ENCODE measurements at places on chromosomes 5 and 9.

GRCh38 chr5:51194671-51195070, 188.6 kb upstream of the ISL1 start:
- no peak for DNase-seq

DNA sequence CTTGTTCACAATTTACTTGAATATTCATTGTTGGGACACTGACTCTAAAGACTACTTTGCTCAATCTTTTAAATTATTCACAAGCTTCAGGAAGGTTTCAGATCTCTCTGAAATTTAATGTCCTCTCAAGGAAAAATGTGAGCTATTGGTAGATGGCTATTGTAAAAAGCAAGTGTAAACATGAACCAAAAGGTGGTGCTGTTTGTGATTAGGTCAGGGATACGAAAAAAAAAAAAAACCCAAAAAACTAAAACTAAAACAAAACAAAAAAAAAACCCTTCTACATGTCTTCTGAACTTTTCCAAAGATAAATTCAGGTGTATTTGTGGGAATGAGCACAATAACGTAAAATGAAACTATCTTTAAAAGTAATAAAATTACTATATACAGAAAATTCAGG, 193.8 kb downstream of the SLF1 start:
- DNase-seq, result no peak

DNA sequence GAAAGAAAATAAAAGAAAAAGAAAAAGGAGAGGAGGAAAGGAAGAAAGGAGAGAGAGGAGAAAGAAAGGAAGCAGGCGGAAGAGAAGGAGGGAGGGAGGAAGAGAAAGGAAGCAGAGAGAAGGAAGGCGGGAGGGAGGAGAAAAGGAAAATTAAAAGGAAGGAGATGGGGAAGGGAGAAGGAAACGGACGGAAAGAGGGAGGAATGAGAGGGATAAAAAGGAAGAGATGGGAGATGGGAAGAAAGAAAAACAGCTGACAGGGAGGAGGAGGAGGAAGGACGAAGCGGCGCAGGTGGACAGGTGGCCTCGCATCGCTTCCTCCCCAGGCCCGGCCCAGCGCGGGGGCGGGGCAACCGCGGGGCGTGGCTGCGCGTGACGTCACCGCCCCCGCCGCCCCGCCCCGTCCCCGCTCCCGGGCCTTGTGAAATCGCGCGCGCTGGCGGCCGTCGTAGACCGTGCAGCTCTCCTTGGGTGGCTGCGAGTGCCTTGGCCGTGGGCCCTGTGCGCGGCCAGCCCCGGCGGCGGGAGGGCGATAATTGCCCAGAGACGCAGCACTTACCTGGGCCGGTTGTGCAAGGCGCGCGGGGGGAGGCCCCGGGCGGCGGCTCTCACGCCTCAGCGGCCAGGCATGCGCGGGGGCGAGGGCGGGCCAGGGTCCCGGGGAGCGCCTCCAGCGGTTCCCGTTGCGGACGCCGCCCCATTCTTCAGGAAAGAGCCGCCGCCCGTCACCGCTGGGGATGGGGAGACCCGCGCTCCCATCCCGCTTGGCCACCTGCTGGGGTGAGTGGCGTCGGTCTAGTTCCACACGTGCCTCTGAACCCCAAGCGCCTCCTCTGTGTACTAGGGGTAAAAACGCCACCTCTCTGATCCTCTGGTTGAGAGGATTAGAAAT, 49.6 kb upstream of the FOXE1 start:
- DNase-seq, result peak; percentile 18

GRCh38 chr9:94973451-94973941, 247.0 kb downstream of the AOPEP start:
- DNase-seq, result peak; percentile 86

GRCh38 chr5:166750376-166750775, 1541.1 kb upstream of the WWC1 start:
- DNase-seq, result no peak

DNA sequence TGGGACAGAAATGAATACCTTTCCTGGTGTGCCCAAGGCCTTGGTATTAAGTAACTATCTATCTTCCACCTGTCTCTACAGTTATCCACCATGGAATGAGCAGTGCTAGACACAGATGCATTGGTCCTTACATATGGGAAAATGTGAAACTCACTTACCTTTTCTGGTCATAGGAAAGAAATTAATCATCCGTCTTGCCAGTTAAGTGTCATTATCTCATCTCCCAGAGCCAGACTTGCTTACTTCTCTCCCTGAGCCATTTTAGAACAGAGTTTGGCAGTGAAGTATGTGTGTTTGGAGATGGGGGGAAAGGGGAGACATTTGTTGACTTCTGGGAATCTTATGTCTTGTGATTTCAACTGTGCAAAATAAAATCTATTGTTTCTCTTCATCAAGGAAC, 1211.0 kb upstream of the CDH6 start:
- DNase-seq, result no peak

- peak; percentile 64 for DNase-seq
Measured at GRCh38 chr5:96384353-96384752, 48.7 kb downstream of the PCSK1 start.

DNA sequence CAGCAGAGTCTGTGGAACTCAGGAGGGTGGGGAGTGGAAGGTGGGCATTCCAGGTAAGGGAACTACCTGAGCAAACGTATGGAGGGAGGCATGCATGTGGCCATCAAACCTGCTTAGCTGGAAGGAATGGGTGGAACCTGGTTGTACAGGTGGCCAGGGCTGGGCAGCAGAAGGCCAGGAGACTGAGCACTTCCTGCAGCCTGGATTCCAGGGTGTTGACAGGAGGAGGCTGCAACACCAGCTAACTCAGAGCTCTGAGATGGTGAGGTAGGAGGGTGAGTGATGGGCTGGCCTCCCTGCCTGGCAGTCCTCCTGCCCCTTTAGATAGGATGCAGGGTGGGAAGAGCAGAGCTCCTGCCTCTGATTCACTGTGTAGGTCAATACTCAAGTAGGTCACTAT, 92.5 kb upstream of the CPEB4 start:
- no peak for DNase-seq

DNA sequence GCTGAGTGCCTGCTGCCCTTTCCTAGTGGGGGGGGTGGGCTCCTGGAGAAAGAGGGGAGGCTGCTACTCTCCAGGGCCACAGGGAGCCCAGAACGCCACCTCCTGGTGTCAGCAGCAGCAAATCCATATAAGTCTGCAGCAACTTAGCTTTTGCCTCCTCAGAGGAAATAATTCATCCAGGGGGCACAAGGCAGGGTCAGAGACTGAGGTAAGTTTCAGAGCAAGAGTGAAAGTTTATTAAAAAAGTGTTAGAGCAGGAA, 4.0 kb upstream of the CLPTM1L start:
- DNase-seq, result no peak

GRCh38 chr9:94936419-94936818, 209.9 kb downstream of the AOPEP start:
- peak; percentile 57 for DNase-seq

DNA sequence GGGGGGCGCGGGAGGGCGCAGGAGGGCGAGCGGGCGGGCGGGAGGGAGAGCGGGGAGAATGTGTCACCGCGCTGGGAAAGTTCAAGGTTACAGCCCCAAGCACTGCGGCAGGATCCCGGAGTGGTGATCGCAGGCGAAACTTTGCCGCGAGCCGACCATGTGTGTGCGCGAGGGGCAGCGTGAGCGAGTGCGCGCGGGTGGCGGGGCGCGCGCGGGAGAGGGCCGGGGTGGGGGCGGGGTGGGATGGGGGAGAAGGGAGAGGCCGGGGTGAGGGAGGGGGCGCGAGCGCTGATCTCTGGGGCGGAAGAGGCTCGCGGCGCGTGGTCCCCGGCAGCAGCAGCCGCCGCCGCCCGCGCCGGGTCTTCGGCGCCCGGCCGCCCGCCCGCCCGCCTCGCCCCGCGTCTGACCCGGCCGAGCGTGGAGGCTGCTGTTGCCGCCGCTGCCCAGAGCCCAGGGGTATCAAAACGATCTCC, at the start of gene NFIB:
NFIB (minus strand) TSS at position 191 of the 473 bp plus-strand sequence. CDS start 630 bp downstream, outside the sequence.
- DNase-seq, result peak; percentile 52

GRCh38 chr5:54867310-54867944, 118.0 kb downstream of the ESM1 start:
- peak; percentile 85 for DNase-seq

DNA sequence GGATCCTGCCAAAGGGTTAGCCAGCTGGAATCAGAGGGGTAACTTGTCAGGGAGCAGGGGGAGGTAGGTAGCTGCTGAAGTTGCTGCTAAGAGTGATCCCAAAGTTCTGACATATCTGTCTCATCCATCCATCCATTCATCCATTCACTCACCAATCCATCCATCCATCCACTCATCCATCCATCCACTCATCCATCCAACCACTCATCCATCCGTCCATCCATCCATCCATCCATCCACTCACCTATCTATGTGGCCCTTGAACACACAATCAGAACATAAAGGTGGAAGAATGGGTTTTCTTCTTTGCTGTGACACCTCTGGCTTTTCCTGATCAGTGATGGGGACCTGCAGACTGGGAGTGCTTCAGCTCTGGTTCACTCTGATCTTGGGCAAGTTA, 3.0 kb upstream of the C5orf52 start:
- DNase-seq, result no peak

DNA sequence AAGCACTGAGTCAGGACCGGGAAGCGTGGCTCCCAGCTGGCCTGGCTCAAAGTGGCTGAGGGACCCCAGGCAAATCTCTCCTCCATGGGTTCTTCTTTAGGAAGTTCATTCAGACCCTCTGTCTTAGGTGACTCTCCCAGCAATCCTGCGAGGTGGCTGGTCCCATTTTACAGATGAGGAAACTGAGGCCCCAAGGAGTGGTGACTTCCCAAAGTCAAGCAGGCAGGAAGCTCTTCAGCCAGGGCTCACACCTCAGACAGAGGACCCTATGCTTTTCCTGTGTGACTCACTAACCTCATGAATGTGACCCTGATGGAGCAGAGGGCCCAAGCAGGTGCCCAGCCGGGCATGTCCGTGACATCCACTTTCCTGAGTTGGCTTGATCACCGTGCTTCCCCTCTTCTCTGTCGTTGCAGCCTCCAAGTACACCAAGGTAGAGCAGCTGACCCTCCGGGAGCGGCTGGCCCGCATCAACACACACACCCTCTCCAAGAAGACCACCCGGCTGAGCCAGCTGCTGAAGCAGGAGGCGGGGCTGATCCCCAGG, 36.5 kb downstream of the ARHGEF37 start:
- DNase-seq, result no peak

- peak; percentile 41 for DNase-seq
Measured at GRCh38 chr5:91332267-91333045, 50.7 kb downstream of the ARRDC3 start.

- DNase-seq, result peak; percentile 9
Measured at GRCh38 chr9:4792054-4792571, 631 bp upstream of the RCL1 start.

- DNase-seq, result no peak
Measured at GRCh38 chr5:77846422-77847128, 70.4 kb upstream of the TBCA start.

DNA sequence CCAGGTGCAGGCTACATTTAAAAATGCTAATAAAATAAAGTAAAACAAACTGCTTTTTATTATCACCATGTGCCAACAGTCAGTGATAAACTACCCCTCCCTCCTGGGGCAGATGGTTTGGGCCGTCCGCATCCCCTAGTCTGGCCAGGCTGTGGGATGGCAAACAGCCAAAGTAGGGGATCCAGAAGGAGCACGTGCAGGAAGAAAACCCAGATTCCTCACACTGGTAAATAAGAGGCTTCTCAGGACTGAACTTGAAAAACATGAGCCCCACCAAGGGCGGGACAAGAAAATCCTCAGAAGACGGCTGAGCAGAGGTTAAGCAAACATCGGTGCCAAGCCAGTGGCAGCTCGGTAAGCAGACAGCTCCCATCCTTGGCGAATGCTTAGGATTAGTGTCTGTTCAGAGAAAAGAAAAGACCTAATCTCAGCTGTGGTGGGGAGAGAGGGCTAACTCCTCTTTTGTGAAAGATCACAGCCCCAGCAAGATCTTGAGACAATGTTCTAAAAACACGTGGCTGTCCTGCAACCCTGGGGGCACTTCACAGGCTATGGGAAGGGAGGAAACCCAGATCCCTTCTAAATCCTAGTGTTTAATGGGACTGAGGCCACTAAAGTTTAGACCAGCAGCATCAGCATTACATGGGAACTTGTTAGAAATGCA, 46.5 kb upstream of the GDNF start:
- DNase-seq, result no peak

- DNase-seq, result no peak
Measured at GRCh38 chr9:85858056-85858750, 82.7 kb upstream of the NAA35 start.

DNA sequence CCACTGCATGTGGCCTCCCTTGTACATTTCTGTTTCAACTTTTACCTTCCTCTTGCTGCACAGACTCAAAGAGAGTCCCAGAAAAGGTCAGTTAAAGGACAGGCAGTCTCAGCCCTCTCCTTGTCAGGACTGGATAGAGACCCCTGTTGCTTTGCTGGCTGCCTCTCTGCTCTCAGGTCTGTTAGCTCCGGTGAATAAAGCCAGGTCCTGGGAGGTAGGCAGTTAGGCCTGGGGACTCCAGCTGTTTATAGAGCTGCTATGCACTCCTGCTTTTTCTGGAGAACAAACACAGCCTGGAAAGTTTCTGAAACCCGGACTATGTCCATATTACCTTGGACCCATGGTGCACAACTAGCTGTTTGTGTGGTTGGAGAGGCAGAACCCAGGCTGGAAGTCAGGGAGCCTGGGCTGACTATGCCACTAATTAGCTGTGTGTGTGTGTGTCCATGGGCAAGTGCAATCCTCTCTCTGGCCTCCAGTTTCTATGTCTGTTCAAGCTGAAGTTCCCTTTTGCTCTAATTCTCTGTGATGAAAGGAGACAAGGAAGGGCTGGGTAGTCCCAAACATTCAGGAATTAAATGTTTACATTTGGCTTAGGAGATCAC, 42.9 kb downstream of the GLRA1 start:
- no peak for DNase-seq

- no peak for DNase-seq
Measured at GRCh38 chr5:161846746-161847145, 1.2 kb upstream of the GABRA1 start.

DNA sequence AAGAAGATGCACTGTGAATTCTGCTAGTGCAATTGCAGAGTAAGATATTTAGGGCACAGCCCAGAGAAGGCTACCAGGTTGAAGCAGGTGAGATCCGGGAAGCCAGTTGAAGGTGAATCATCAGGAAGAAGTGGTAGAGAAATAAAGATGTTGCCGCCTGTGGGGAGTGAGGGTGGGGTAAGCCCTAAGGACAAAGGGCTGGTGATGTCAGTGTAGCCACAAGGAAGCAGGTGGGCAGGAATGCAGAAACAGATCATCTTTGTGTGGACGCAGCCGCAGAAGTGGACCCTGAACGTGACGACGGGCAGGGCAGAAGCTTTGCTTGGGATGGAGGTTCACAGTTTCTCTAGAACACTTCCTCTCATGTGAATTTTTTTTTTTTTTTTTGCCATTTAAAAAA, 164.2 kb downstream of the ACTL7B start:
- DNase-seq, result no peak

DNA sequence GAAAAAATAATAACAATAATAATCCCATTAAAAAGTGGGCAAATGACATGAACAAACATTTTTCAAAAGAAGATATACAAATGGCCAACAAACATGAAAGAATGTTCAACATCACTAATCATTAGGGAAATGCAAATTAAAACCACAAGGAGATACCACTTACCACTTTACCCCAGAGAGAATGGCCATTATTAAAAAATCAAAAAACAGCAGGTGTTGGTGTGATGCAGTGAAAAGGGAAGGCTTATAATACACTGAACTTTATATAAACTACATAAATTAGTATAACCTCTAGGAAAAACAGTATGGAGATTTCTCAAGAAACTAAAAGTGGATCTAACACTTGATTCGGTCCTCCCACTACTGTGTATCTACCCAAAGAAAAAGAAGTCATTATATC, 81.9 kb downstream of the DROSHA start:
- no peak for DNase-seq
